ENCODE measurements at places on chromosomes 3 and 15. TPM values are rescaled to one million over a fixed set of nuclear protein-coding genes. Genes with fewer than 3 reads are reported as not detected.

- no peaks in the 10 kb centered on the region for H3K27me3 ChIP-seq
- H3K36me3 ChIP-seq = peaks cover 77% of the 10 kb centered on the region
- H3K4me1 ChIP-seq = peaks cover 3% of the 10 kb centered on the region
- DNase-seq = no peak
- H3K27ac ChIP-seq = no peak overlapping the region
Measured at GRCh38 chr3:172078244-172078643, 38.9 kb downstream of the FNDC3B start.

DNA sequence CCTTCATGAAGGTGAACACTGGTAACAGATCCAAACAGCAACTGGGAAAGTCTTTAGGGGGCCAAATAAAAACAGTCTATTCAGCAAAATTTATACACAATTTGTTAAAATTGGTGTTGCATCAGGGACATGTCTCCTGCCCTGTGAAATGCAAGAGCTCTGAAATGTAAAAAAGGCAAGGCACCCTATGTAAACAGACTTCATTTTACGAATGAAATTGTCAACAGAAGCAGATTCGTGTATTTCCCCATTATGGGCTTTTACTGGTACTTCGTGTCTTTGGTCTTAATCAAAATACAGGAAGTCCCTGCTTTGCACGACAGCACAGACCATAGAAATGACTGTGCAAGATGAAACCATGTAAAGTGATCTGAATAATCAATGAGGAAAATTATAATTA is 127.3 kb upstream of the THBS1 start:
- H3K27me3 ChIP-seq = no peaks in the 10 kb centered on the region
- no peaks in the 10 kb centered on the region for H3K36me3 ChIP-seq
- no peak overlapping the region for H3K27ac ChIP-seq
- no peak for DNase-seq

DNA sequence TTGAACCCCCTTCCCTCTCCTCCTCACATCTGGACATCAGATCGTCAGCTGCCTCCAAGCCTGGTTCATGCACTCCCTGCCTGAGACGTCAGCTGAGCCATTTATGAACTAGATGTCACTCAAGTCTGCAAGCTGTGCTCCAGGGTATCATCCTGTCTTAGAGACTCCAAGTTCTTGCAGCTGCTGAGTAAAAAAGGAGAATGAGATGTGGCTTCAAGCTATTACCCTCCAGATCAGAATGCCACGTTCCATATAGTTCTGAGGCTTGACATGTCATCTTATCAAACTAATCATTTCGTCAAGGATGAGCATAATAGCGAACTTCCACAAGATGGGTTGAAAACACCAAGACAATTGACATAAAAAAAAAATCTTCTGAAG is 766.3 kb downstream of the TBL1XR1 start:
- no peaks in the 10 kb centered on the region for H3K27me3 ChIP-seq
- no peak overlapping the region for H3K27ac ChIP-seq
- no peak overlapping the region for H3K4me3 ChIP-seq
- H3K4me1 ChIP-seq = no peaks in the 10 kb centered on the region

DNA sequence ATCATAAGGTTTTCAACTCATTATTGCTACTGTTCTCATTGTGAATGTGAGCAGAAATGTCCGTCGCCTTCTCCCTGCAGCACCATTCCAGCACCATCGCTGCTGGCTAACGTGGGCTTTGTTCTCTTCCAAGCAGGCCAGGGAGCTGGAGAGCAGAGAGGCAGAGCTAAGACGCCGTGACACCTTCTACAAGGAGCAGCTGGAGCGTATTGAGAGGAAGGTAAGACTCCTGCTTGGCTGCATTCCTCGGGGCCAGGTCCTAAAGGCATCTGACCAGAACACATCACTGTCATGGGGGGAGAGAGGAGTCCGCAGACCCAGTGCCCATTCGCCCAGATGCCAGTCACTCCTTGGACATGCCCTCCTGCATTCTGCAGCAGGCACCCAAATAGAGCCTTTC is 130.4 kb upstream of the PLXNA1 start:
- H3K4me1 ChIP-seq = peaks cover 38% of the 10 kb centered on the region
- H3K27ac ChIP-seq = no peak overlapping the region
- no peaks in the 10 kb centered on the region for H3K36me3 ChIP-seq
- peak; percentile 80 for DNase-seq
- no peaks in the 10 kb centered on the region for H3K27me3 ChIP-seq
- H3K4me3 ChIP-seq = no peak overlapping the region

DNA sequence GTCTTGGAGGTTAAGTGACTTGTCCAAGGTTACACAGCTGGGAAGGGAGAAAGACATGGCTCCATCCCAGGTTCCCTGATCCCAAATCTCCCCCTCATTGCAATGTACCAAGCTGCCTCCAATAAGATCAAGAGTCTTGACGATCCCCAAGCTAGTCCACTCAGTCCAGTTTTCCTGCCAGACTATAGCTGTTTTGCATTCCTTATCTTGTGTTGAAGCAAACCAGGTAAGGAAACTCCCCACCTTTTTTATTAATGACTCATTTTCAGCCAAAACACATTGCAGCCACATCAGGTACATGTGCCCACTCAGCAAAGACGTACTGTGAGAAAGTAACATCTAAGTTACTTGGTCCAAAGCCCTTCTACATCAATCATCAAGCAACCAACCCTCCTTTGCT is 41.9 kb downstream of the LIPC start:
- H3K27ac ChIP-seq = no peak overlapping the region
- no peak for DNase-seq
- H3K27me3 ChIP-seq = no peaks in the 10 kb centered on the region

DNA sequence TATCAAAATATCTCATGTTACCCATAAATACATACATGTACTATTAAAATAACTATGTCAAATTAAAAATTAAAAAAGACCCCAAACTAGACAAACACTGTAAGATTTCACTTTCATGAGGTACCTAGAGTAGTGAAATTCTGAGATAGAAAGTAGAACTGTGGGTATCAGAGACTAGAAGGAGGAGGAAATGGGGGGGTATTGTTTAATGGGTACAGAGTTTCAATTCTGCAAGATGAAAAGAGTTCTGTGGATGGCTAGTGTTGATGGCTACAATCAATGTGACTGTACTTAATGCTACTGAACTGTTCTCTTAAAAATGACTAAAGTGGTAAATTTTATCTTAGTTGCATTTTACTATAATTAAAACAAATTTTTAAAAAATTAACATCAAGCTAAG is 36.6 kb downstream of the RFX7 start:
- H3K4me3 ChIP-seq = no peak overlapping the region
- no peaks in the 10 kb centered on the region for H3K4me1 ChIP-seq
- H3K27me3 ChIP-seq = no peaks in the 10 kb centered on the region
- no peak for DNase-seq
- no peak overlapping the region for H3K27ac ChIP-seq

DNA sequence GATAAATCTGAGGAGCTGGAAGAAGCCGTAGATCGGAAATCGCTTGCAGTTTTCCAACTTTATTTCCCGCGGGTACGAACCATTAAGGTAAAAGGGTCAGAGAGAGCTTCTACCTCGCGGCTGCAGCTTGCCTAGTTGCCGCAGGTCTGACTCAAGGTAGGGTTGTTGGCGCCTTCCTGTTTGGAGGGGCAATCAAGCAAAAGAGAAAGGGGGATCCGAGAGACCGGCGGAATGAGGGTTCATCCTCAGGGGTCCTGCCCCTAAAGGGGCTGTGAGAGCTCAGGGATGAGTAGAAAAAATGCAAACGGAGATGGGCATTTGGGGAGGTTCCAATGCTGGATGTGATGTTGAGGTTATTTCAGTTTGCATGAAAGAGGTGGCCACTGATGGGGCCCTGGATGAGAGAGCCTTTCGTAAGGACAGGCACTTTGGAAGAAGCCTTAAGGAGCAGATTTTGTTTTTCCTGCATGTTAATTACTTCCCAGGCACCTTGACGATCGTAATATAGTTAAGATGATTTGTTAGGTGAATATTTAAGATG is 265.4 kb downstream of the CGGBP1 start:
- H3K4me1 ChIP-seq = no peaks in the 10 kb centered on the region
- H3K27ac ChIP-seq = no peak overlapping the region
- peak overlapping the region; percentile 85 for H3K4me3 ChIP-seq

- H3K27me3 ChIP-seq = no peaks in the 10 kb centered on the region
- H3K27ac ChIP-seq = no peak overlapping the region
- H3K4me1 ChIP-seq = no peaks in the 10 kb centered on the region
Measured at GRCh38 chr15:41554915-41555314, 4.1 kb upstream of the TYRO3 start.

GRCh38 chr3:12138044-12138443 is 20.7 kb downstream of the TIMP4 start:
- no peaks in the 10 kb centered on the region for H3K4me1 ChIP-seq
- no peak overlapping the region for H3K4me3 ChIP-seq
- H3K36me3 ChIP-seq = no peaks in the 10 kb centered on the region
- H3K27me3 ChIP-seq = no peaks in the 10 kb centered on the region
- no peak overlapping the region for H3K27ac ChIP-seq

- H3K4me1 ChIP-seq = no peaks in the 10 kb centered on the region
- no peak overlapping the region for H3K27ac ChIP-seq
- no peaks in the 10 kb centered on the region for H3K27me3 ChIP-seq
- H3K36me3 ChIP-seq = no peaks in the 10 kb centered on the region
- DNase-seq = no peak
- H3K4me3 ChIP-seq = no peak overlapping the region
Measured at GRCh38 chr3:132189601-132190000, 127.6 kb upstream of the ACP3 start.

DNA sequence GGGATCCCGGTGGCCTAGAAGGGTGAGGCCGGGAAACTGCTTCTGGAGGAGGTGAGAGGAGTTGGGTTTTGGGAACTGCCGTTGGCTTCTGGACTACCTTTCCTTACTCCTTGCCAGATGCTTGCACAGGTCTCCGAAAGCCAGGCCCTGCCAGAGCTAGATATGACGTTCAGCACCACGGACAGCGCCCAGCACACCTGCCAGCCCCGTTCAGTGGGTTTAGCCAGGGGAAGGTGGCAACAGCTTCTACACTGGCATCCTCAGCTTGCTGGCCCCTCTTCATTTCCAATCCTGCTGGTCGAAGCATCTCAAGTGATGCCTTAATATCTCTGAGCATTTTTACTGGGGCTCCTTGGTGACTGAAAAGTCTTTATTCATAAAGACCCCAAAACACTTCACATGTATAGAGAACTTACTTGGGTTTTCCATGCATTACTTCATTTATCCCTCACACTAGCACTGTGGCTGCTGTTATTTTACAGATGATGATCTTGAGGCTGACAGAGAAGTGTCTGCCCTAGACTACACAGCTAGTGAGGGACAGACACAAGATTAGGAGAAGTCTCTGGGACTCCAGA is 21.9 kb downstream of the HCN4 start:
- H3K4me3 ChIP-seq = no peak overlapping the region
- no peaks in the 10 kb centered on the region for H3K27me3 ChIP-seq
- no peaks in the 10 kb centered on the region for H3K36me3 ChIP-seq
- peak; percentile 95 for DNase-seq
- no peaks in the 10 kb centered on the region for H3K4me1 ChIP-seq

GRCh38 chr15:57866149-57866736 is 159.7 kb downstream of the POLR2M start:
- peak; percentile 92 for DNase-seq
- H3K4me1 ChIP-seq = no peaks in the 10 kb centered on the region

GRCh38 chr15:89016549-89017041 is 71.7 kb upstream of the ABHD2 start:
- H3K36me3 ChIP-seq = no peaks in the 10 kb centered on the region
- H3K27me3 ChIP-seq = peaks cover 15% of the 10 kb centered on the region
- H3K4me3 ChIP-seq = no peak overlapping the region
- DNase-seq = no peak
- H3K4me1 ChIP-seq = no peaks in the 10 kb centered on the region

DNA sequence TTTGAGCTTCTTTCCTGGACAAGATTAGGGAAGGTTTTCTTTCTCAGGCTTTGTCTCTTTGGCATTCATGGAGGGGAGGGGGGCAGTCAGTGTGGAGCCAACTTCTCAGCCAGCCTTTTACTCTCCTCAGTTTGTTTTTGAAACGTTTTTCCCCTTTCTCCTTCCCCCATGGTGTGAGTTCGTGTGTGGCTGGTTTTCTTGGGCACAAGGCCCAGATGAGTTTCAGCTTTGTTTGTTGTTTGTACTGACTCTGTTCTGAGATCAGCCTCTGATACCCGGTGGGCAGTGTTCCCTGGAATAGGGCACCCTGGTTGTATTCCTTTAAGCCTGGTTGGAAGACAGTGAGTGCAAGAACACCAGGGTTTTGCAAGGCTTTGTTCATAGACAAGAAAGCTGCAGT is 168.2 kb upstream of the RARB start:
- peak overlapping the region; percentile 2 for H3K4me3 ChIP-seq
- no peak overlapping the region for H3K27ac ChIP-seq
- peaks cover 10% of the 10 kb centered on the region for H3K4me1 ChIP-seq
- DNase-seq = no peak
- H3K36me3 ChIP-seq = no peaks in the 10 kb centered on the region
- H3K27me3 ChIP-seq = no peaks in the 10 kb centered on the region

- no peak overlapping the region for H3K27ac ChIP-seq
- H3K4me3 ChIP-seq = no peak overlapping the region
- H3K4me1 ChIP-seq = no peaks in the 10 kb centered on the region
- no peaks in the 10 kb centered on the region for H3K27me3 ChIP-seq
- peak; percentile 58 for DNase-seq
Measured at GRCh38 chr3:172676196-172676922, 34.5 kb downstream of the NCEH1 start.

- H3K4me1 ChIP-seq = no peaks in the 10 kb centered on the region
- DNase-seq = no peak
Measured at GRCh38 chr3:102189956-102190723, 244.7 kb upstream of the ZPLD1 start.

- no peaks in the 10 kb centered on the region for H3K27me3 ChIP-seq
- no peak overlapping the region for H3K4me3 ChIP-seq
- no peak for DNase-seq
- no peak overlapping the region for H3K27ac ChIP-seq
- no peaks in the 10 kb centered on the region for H3K4me1 ChIP-seq
- H3K36me3 ChIP-seq = no peaks in the 10 kb centered on the region
Measured at GRCh38 chr15:94610069-94610468, 378.7 kb downstream of the MCTP2 start.

- DNase-seq = no peak
- peak overlapping the region; percentile 99 for H3K27ac ChIP-seq
- H3K4me3 ChIP-seq = peak overlapping the region; percentile 90
- H3K4me1 ChIP-seq = peaks cover 8% of the 10 kb centered on the region
- no peaks in the 10 kb centered on the region for H3K27me3 ChIP-seq
Measured at GRCh38 chr3:136750209-136750896, 1.8 kb downstream of the STAG1 start.

The FBXL2 gene
- 18.2 TPM for total RNA-seq

The MFSD1 gene
- total RNA-seq = 12.4 TPM

The CLDN1 gene
- total RNA-seq = 12.7 TPM

The CASR gene
- 0.02 TPM for total RNA-seq

The MORC1 gene
- not detected for total RNA-seq

The UBXN7 gene
- total RNA-seq = 109 TPM

The ADGRG7 gene
- total RNA-seq = 2.1 TPM

The GNAT1 gene
- not detected for total RNA-seq

The TMEM158 gene
- 6.8 TPM for total RNA-seq

The MEX3B gene
- total RNA-seq = 3.4 TPM

The SH2D7 gene
- not detected for total RNA-seq

The SUSD5 gene
- 2.8 TPM for total RNA-seq

The SIDT1 gene
- total RNA-seq = not detected

The BFSP2 gene
- not detected for total RNA-seq

The CNTN3 gene
- total RNA-seq = 2.7 TPM

The CCDC54 gene
- total RNA-seq = not detected

The RTP4 gene
- not detected for total RNA-seq
